ENCODE measurements at places on chromosomes 13 and 19.
A peak's percentile ranks its signal among the peaks of the same experiment; 100 is the strongest.

- no peak for DNase-seq
Observed at GRCh38 chr13:37934339-37935191, 65.0 kb upstream of the TRPC4 start.

DNA sequence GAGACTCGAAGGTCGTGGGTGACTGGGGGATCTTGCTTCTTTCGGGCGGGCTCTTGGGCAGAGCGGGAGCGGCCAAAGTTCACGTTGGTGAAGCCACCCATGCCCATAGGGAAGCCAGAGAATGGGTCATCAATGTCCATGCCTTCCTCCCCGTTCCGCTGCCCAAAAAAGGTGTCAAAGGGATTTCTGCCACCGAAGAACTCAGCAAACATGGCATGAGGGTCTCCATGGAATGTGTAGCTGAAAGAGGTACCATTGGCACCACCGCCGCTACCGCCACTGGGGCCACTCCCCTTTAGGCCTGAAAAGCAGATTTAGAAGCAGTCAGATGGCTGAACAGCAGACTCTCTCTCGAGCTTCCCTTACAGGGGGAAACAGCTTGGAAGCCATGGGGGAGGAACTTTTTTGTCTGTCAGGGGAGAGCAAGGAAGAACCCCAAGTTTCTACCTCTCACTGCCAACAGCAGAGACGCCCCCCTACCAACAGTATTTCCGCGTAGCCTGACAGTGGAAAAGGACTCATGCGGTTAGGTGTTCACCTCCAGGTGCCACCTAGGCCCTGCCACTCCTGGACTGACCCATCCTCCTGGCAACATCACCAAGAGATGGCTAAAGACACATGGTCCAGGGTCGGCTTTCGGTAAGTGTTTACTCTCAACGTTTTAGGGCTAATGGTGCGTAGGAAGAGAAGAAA lies 1.3 kb downstream of the DNAJB1 start:
- DNase-seq: no peak

GRCh38 chr19:45500918-45501729 lies 2.9 kb downstream of the PPM1N start:
- DNase-seq: no peak

DNA sequence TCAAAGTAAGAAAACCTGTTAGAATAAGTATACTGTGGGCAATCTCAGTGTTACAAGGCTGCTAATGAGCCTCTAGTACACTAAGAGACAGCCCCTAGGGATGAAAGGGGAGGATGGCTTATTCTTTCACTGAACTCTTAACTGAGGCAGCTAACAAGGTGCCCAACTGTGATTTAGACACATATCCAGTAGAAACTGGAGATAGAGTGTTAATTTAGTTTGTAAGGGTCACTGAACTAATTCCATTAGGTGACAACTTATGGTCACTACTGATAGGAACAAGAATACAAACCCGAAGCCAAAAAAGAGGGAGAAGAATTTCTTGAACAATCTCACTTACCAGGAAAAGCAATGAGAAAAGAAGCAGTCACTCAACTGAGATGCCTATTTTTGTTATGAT lies 1010.6 kb downstream of the PCDH9 start:
- no peak for DNase-seq

DNA sequence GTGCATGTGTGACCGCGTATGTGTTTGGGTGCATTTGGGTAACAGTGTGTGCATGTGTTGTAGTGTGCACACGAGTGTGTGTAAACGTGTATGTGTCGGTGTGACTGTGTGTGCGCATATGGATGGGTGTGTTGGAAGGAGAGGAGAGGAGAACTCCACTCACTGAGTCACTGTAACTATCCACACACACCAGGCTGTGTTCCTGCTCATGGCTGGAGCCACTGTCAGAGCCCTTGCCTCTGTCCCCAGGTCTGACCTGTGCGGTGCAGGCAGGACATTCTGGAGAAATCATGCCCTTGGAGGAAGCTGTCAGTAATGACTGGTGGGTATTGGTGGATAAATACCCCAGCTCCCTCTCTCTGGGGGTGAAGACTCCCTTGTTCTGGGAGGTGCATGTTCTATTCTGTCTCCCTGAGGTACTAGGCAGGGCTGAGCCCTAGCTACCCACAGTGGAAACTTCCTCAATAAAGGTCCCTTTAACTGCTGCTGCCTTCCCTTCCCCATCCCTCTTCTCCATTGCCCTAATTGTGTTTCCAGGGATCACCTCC lies 48.4 kb downstream of the CYP4F22 start:
- no peak for DNase-seq

GRCh38 chr19:31113293-31113692 lies 235.9 kb downstream of the TSHZ3 start:
- DNase-seq: no peak

GRCh38 chr13:51518827-51519226 lies 65.4 kb upstream of the WDFY2 start:
- DNase-seq: no peak

DNA sequence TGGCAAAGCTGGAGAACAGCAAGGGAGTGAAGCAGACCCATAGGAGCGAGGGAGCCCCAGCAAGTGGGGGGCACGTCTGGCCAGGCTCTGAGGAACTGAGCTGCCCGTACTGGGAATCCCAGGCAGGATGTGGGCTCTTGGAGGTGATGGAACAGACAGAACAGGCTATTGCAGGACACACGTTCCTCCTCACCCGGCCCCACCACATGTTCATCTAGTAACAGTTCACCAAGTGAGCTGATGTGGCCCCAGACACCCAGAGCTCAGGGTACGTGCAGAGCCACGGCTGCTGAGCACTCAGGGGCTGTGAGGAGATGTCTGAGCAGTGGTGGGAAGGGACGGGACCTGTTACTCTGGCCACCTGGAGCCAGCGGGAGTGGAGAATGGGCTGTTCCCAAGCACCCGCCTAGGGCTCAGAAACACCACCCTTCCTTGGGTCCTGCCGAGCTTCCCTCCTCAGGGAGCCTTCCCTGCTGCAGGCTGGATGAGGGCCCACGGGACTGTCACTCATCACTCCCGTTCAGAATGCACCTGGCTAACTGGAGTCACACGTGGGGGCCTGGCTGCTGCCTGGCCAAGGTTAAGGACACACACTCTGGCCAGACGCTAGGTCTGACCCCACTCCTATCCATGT lies 18.4 kb downstream of the ELL start:
- DNase-seq: no peak

DNA sequence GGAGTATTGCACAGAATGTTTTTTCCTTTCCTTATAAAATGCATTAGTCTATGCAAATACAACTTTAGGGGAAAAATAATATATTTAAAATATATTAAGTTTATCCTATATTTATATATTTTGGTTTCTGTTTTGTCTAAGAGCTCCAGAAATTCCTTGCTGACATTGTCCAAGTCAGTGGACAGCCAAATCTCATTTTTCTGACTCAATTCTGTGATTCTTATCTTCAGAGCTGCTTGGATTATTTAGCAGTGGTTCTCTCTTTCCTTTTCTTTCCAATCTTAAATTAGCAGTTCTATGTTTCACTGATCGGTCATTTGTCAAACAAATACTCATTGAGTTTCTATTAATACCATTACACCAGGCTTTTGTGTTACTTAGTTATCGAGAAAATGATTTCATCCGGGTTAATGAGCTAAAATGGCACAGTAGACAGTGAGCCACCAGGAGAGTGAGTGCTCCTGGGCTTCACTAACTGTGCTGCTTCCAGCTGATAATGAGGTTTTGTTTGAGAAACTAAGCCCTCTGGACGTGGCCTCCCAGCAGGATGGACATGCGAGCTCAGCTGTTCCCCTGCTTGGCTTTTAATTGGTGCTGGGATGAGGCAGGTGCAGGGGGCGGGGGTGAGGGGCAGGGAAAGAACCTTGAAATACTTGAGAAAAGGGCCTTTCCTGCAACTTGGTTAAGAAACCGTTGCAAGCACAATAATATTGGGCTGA lies 44.0 kb downstream of the ATP11A start:
- no peak for DNase-seq

- no peak for DNase-seq
Observed at GRCh38 chr19:15253061-15253460, 20.8 kb upstream of the EPHX3 start.

GRCh38 chr13:38283346-38283745 lies 66.3 kb upstream of the UFM1 start:
- no peak for DNase-seq

- peak; percentile 36 for DNase-seq
Observed at GRCh38 chr13:31982540-31982939, 49.0 kb upstream of the FRY start.

DNA sequence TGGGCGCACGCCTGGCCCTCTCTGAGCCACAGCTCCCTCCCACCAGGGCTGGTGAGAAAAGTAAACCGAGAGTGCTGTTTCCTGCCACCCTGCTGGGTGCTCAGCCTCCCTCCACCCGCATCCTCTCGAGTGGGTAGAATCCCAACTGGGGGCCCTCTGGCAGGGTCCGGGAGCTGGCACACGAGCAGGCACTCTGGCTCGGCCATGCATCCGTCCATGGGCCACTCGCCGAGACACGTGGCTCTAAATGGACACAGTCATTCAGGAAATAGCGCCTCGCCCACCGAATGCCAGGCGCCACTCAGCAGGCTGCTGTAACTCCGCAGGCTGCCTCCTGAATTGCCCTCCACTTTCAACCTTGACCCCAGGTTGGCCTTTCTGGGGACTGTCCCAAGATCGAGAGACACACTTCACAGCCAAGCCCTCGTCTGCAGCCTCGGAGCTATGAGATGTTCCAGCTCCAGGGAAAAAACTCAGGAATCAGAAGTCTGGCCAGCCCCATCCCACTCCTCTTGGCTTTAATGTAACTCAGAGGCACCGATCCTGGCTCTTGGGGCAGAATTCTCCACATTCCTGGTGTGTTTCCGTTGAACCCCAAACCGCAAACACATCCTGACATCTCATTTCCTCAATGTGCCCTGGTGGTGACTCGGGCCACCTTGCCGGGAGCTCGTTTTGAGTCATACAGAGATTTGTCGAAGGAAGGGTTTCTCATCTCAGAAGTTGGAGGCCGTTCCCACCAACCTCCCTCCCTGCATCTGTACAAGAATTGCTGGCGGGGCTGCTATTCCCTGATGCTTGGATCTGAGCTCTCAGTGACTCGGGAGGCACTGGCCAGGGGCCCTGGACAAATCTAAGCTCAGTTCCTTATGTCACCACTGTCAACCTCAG lies 14.1 kb downstream of the KLF2 start:
- peak; percentile 60 for DNase-seq

- DNase-seq: no peak
Observed at GRCh38 chr19:20863176-20863575, 59.9 kb upstream of the ZNF85 start.

GRCh38 chr19:38583219-38583984 lies 34.4 kb downstream of the MAP4K1 start:
- DNase-seq: no peak

GRCh38 chr19:8307965-8308866 lies at the start of gene CD320:
Gene CD320, minus strand, starts transcription at chr19:8308358. Its CDS starts 68 bp downstream, at chr19:8308290.
- DNase-seq: peak; percentile 43

Measured in thoracic aorta (tissue), 2 donors.